ENCODE measurements at places on chromosomes 1 and 21.

GRCh38 chr1:153585006-153585405 is 19.4 kb upstream of the S100A2 start:
- no peak for DNase-seq

GRCh38 chr1:25624156-25624555 is 7.6 kb downstream of the MAN1C1 start:
- DNase-seq = no peak

DNA sequence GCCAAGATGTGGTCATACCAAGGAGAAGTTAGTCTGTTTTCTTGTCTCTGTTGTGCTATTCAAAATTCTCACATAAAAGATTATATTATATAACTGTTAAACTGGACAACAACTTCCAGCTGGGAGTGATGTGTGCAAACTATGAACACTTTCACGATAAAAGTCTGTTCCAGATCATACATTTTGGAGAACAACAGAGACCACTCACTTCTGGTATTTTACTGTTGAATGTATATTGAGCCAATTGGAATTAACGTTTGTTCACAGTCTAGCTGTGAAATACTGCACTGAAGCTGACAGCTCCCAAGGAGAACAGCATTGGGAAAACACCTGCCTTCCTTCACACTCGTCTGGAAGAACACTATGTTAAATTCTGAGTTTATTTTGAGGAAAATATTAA is 860 bp upstream of the SHCBP1L start:
- DNase-seq = no peak

DNA sequence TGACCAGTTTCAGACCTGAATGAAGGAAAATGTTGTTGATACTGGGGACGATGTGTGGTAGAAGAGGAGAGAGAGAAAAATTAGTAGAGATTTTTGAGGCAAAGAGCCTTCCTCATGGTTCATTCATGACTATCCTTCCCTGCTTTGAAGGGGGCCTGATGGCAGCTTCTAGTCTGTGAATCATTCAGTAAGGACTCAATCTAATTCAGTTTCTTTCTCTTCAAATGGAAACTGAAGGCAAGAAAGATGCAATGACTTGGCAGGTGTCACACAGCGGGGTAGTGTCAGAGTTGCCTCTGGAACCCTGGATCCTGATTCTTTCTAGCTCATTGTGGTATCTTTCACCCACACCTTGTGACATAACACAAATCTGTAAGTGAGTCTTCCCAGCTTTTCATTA is 14.9 kb upstream of the CD5L start:
- no peak for DNase-seq

DNA sequence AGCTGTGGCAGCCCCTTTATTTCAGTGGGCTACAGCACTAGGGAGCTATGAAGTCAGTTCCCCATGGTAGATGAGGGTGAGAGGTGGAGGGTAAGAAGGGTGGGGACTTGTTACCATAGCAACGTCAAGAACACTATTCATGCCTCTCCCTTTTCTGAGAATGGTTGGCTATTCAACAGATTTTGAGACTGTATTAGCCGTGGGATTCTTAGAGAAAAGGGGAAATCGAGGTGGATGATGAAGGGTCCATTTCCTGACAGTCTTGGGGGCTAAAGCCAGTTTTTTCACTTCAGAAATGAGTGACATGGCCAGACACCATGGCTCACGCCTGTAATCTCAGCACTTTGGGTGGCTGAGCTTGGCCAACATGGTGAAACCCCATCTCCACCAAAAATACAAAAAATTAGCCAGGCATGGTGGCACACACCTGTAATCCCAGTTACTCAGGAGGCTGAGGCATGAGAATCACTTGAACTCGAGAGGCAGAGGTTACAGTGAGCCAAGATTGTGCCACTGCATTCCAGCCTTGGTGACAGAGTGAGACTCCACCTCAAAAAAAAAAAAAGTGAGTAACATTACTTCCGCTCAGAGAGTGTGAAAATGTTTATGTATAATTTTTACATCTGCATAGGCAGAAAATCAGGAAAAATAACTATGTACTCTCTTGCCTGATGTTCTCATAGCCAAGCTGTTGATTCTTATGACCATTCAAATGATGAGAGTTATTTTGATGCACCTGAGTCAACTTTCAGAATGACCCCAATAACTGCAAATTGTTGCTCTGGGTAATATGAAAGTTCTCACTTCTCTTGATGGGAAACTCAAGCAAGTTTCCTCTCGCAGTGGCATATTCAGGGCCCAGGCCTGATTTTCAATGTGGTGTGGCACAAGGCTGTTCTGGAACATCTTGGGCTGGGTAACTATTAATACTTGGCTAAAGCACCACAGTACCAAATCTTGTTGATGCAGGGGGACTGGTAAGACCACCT is 23.2 kb upstream of the RGSL1 start:
- no peak for DNase-seq

- DNase-seq = no peak
Observed at GRCh38 chr1:237799762-237800474, 90.8 kb downstream of the ZP4 start.

- no peak for DNase-seq
Observed at GRCh38 chr1:174966008-174966572, 33.7 kb upstream of the CACYBP start.

DNA sequence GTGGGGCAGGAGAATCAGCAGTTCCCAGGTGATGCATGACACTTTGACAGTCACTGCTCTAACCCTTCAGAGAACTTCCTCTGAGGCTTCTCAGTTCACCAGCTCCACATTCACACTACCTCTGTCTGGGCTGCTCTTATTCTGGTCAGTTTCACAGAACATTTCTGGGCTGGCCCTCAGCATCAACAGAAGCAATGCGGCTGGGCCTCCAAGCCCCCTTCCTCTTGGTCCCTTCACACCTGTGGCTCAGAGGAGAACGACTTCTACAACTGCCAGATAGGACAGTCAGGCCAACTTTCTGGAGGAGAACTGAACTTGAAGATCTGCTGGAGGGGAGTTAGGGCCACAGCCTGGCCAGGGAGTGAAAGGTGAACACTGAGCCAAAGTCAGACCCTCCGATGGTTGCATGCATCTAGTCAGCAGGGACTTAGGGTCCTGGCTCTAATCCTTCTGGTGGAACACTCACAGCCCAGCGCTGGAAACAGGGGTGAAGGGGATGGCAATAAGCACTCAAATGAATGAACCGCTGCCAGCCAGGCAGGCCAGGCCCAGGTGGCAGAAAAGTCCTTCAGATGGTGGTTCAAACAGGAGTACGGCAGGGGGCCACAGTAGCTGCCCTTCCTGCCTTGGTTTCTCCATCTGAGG is 274.1 kb downstream of the FOXD2 start:
- no peak for DNase-seq

- no peak for DNase-seq
Observed at GRCh38 chr1:6683434-6683833, 18.2 kb downstream of the DNAJC11 start.

DNA sequence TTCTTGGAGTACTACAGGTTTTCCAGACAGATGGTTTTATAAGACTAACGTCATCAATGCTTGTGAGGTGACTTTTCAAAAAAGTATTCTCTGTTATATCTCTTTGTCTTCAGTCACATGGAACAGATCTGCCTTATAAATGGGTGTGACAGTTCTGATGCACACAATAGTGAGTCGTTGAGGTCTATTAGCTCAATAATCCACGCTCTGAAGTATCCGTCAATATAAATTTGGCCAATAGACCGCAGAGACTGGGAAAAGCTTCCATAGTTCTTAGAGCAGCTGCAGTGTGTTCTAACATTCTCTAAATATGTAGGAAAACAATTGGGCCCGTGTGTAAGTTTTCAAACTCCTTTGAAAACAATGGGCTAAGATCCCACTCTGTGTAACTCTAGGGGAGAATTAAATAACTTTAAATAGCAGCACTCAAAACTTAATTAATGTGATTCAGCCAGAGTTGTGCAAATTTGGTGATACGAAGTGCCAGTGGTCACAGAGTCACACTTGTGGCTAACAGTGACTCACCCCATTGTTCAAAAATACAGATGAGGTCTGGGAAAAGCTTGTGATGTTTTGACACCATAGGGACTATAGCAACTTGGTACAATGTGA is 316.0 kb downstream of the LMO4 start:
- DNase-seq = no peak

DNA sequence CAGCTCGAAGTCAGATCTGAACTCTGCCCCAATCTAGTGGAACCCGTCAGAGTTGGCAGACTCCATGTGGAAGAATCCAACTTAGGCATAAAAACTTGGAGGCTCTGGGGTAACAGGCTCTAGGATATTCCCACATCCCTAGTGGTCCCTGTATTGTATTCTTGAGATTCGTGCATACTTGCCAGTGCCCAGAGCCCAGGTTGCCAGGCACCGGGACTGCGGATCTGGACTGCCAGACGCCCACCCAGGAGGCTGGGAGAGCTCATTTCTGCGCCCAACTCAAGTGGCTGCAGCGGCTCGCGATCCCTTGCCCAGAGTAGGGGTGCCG is 1.1 kb downstream of the GRIK1 start:
- no peak for DNase-seq

- no peak for DNase-seq
Observed at GRCh38 chr1:156667968-156668709, 9.1 kb downstream of the NES start.

DNA sequence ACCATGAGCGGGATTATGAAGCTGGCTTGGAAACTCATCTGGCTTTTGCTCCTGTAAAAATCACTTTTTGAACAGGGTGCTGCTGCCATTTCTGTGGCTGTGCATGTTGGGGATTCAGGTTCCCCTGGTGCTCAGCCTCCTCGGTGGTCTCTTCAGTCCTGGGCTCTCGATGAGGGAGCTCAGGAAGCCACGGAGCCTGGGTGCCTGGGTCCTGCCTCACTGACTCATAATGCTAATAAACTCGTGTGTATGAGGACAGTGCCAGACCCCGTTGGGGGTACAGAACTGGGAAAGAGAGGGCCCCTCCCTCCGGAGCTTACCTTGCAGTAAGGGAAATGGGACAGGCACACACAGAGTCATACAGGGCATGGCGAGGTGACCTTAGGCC is 5.8 kb downstream of the COQ8A start:
- no peak for DNase-seq

- no peak for DNase-seq
Observed at GRCh38 chr1:235136111-235136510, 7.5 kb upstream of the TOMM20 start.

DNA sequence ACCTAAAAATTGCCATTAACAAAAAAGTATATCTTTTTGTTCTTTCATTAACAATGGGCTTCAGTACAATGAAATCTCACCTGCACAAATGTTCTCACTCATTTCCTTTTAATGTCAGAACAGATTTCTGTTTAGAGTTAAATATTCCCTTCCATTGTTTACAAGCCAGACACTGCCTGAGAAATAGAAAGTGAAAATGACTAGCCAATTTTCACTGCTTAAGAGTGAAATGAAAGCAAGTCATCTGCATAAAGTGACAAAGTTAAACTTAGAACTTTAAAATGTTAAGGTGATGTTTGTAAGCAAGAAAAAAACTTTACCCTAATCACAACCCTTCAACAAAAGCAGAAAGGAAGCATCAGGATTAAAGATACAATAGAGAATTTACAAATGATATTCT is 27.5 kb downstream of the COA6 start:
- DNase-seq = peak; percentile 53

DNA sequence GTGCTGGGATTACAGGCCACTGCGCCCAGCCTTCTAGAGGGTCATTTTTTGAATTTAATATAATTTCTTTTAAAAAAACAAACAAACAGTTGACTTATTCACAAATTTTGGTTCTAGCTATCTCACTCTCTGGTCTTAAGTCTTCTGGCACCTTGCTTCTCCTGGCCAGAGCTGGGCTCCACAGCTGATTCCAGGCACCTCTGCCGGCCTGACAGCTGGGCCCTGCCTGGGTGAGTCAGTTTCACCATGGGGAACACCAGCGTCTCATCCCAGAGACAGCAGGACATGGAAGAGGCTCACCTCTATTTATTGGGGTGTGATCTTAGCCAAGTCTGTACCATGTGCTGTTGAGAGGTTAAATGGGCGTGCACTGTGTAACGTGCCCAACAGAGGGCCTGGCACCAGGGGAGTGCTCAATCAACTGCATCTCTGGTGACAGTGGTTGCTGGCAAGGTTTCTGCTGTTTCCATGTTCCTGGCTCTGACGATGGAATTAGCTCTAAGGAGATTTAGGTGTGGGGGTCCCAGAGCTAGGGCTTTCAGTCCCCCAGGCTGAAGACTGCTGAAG is 956 bp downstream of the CPLANE2 start:
- DNase-seq = peak; percentile 39

GRCh38 chr21:33543505-33544129 is 779 bp downstream of the SON start:
- peak; percentile 74 for DNase-seq

GRCh38 chr1:3795453-3796214 is 664 bp downstream of the LRRC47 start:
- no peak for DNase-seq

DNA sequence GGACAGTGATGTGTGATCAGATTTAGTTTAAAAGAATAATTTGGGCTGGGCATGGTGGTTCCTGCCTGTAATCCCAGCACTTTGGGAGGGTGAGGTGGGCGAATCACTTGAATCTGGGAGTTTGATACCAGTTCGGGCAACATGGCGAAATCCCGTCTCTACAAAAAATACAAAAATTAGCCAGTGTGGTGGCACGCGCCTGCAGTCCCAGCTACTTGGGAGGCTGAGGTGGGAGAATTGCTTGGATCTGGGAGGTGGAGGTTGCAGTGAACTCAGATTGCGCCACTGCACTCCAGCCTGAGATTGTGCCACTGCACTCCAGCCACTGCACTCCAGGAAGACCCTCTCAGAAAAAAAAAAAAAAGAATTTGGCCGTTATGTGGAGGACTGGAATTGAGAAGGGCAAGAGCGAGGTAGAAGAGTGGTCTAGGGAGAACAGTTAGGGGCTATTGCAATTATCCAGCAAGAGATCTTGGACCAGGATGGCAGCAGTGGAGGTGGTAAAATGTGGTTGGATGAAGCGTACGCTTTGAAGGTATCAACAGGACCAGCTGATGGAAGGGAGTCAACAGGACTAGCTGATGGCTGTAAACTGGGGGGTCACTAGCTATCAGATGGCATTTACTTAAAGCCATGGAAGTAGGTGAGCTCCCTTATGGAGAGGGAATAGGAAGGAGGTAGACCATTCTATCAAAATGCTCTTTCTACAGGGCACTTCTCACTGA is 9.6 kb downstream of the BTBD19 start:
- DNase-seq = no peak

- DNase-seq = no peak
Observed at GRCh38 chr1:56334047-56334446, 245.3 kb downstream of the PLPP3 start.

DNA sequence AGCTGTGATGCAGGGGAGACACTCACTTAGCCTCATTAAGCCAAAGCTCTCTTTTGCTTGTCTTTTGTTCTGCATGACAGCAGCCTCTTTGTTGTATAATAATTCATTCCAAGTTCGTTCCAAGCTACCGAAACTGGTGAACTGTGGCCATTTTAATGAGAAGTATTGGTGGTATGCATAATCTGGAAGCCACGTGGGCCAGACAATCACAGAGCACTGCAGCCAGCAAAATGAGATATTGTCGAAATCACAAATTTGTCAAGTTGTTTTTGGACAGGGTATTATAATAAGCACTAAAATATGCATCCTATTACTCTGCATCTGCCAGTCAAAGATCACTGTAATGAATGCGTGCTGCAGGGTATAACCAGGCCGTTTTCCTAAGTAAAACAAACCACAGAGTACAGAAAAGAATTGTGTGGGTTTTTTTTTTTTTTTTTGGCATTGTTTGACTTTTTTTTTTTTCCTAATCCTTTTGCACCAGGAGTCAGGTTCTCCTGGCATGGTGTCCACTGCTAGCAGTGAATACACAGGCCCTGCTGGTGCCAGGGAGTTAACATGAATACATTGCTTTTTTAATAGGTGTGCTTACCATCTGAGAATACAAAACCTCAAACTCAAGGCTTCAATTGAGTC is 423.9 kb downstream of the PTBP2 start:
- no peak for DNase-seq
